ENCODE measurements at places on chromosomes 2 and 18. TPM values are rescaled to one million over a fixed set of nuclear protein-coding genes. Genes with fewer than 3 reads are reported as not detected.

DNA sequence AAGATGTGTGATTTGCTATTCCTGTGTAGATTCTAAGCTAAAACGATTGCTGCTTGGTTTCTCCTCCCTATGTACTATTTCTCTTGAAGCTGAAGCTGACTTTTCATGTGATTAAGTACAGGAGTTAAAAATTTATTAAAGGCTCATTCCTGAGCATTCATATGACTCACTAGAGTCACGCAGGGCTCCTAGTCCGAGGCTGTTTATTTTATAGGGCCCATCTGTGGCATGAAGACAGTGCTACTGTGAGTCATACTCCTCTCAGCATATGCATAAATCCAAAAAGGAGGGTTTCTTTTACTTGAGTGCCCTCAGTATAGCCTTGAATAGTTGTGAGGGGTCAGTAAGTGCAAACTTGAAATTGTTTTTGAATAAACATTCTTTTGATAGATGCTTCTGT is 378.8 kb downstream of the PTPRM start:
- ATAC-seq: peak; percentile 94

- ATAC-seq: no peak
These were observed 24.7 kb downstream of the PAPOLG start for GRCh38 chr2:60780721-60781120.

Gene MRPS5
- total RNA-seq: 51.2 TPM

DNA sequence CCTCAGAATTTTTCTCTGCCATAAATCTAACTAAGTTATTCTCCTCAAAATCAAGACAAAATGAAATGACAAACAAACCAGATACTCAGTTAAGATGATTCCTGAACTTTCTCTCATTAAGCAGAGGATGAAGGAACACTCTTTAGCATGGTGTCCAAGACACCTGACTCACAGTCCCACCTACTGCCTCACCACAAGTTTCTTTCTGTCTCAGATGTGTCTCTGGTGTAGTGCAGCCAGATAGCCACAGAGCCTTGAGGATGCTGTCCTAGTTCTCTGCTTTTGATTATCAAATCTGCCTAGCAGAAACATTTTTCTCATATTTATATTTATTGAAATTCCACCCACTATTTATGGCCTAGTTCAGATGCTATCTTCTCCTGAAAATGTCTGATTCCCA is 103.6 kb upstream of the TMEM200C start:
- ATAC-seq: no peak

Gene PSMA8
- total RNA-seq: not detected

Gene C1QL2
- total RNA-seq: 0.49 TPM

GRCh38 chr2:15275346-15275745 is 285.8 kb downstream of the NBAS start:
- ATAC-seq: no peak

DNA sequence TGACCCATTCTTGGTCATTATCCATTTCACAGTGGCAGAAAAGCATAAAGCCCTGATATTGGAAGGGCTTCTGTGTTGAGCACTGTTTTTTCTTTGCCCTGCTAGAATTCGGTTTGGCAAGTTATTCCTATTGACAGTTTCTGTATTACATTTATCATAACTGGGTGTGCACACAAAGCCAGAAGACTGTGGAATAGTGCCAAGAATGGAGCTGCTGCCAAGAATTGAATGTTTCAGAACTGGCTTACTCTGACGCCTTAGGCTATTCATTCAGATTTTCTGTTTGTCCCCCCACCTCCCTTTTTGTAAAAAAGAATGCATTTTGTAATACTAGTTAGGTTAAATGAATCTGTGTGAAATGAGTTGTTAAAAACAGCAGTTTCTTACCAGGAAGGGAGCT is 12.7 kb downstream of the KDM3A start:
- peak; percentile 82 for ATAC-seq

- ATAC-seq: no peak
These were observed 162.8 kb downstream of the DIS3L2 start for GRCh38 chr2:232124309-232124708.

GRCh38 chr2:155054712-155055111 is 356.2 kb downstream of the KCNJ3 start:
- ATAC-seq: no peak

GRCh38 chr2:66607152-66607551 is 172.2 kb downstream of the MEIS1 start:
- no peak for ATAC-seq

Gene SIX3
- total RNA-seq: 0.32 TPM

GRCh38 chr2:73418343-73418742 is 32.7 kb downstream of the ALMS1 start:
- peak; percentile 84 for ATAC-seq

DNA sequence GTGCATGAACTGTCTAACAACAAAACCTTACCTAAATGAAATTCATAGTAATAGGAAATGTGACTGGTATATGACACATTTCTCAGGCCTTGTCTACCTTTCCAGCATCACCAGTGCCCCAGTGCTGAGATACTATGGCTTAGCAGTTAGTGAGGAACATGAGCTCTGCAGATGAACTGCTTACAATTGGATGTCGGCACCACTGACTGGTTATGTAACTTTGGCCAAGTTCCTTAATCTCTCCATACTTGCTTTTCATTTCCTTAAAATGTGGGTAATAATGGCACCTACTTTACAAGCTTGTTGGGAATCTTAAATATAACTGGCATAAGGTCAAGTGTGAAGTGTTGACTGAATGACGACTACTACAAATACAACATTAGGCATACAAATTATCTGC is 136.3 kb downstream of the OLA1 start:
- no peak for ATAC-seq

Gene STPG4
- total RNA-seq: 1.3 TPM

Gene RGPD3
- 0.75 TPM for total RNA-seq

GRCh38 chr2:7931808-7932207 is 750.0 kb upstream of the ID2 start:
- no peak for ATAC-seq

DNA sequence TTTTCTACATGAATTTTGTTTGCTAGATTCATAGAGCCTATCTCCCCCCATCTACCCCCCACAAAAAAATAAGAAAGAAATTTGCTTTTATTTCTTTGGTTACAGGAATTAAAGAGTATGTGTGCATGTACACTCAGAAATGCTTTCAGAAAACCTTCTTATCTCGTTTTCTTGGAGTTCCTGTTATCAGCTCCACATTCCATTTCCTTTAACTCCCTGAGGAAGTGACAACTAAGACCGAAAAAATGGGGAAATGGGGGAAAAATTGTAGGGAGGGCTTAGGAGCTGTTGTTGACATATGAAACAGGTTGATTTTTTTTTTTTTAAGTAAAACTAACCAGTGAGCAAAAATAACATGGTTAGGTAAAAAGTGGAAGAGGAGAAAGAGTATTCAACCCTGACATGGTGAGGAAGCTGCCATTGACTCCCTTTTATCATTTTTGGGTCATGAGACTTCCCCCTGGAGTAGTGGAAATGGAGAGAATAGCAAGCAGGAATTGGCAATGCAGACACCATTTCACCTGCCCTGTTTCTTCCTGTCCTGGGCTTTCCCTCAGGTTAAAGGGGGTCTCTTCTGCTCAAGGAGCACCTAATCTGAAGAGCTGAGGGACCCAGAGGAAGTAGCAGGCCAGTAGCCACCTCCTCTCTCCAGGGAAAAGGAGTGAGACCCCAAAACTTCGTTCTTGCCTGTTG is 93.5 kb downstream of the OSBPL6 start:
- ATAC-seq: no peak

Gene MOCOS
- total RNA-seq: 9.6 TPM

GRCh38 chr18:38450876-38451275 is 885.3 kb upstream of the CELF4 start:
- peak; percentile 52 for ATAC-seq

Gene RIT2
- total RNA-seq: 0.69 TPM

DNA sequence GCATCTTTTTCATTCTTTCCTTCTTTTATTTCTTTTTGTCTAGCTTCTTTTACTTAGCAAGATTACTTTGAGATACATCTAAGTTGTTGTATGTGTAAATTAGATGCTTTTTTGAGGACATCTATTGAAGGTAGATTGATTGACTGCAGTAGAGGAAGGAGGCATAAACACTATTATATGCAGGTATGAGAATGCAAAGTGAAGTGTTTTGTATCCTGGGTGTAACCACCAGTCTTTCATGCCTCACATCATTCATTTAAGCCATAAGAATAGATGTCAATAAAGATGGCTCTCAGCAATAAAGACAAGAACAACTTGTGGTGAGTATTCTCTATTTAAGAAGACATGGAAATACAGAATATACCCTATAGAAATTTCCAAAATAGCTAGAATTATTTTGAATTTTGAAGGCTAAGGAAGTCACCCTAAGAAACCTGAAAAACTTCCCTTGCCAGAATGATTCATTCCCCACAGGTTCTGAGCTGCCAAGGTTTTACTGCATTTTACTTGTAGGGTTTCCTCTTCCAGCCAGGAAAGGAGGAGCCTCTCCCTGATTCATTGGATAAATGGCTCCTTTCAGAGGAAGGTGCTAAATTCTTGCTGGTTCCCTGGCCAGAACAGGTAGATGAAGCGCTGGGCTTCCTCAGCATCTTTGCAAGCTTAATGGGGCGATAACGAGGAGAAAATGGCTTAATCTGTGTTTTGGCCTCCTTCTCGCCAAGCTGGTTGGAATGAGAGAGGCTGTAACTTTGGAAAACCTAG is 279.8 kb upstream of the SLC14A2 start:
- ATAC-seq: no peak

Gene SLC16A14
- 0.11 TPM for total RNA-seq

Gene MC5R
- 0.13 TPM for total RNA-seq

Gene FAP
- not detected for total RNA-seq

GRCh38 chr2:45754131-45755010 is 102.9 kb downstream of the PRKCE start:
- no peak for ATAC-seq

Gene PMAIP1
- total RNA-seq: 8.2 TPM

DNA sequence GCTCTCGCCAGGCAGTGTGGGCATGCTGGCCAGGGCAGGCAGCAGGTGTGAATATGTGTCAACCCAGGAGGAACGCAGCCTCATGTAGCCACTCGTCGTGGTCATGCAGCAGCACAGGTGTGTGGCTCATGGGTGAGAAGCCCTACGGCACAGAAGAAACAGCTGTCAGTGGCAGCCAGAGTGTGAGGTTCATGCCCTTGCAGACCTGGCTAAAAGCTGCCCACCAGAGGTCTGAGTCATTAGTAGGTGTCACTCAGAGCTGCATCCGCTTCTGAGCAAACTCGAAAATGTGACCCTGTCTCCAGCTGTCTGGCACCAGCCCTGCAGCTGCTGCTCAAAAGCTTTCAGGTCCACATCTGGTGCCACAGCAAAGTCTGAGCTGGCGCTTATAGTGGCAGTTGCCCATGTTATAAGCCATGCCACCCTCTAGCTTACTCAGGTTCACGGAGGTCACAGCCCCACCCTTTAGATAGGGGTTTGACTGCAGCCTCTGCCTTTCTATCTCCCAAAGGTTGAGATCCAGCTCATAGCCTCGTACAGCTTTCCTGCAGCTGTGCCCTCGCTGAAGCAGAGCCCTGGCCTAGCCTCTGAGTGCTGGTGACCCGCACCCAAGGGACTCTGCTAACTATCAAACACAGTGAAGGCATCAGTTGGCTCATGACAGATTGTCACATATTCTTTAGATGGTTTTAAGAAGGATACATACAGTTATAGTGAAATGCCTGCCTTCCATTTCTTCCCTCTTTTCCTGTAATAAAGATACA is 195.0 kb downstream of the CCDC102B start:
- ATAC-seq: no peak

DNA sequence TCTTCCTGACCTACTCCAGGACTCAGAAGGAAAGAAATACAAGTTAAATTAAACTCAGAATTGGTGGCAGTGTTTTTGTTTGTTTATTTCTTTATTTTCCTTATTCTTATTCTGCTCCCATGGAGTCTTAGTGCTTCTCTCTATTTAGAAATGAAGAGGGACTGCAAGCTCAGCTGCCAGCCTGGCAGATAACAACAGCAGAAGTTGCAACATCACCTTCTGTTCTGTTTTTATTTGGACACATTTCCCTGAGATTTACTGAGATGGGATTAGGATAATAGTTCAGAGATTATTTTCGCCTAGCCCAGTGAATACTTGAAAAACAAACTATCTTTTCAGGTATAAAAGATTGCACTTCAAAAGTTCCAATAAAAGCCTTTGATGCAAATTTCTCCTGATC is 70.4 kb upstream of the DTNA start:
- ATAC-seq: no peak

Gene TMEM37
- 2.5 TPM for total RNA-seq

DNA sequence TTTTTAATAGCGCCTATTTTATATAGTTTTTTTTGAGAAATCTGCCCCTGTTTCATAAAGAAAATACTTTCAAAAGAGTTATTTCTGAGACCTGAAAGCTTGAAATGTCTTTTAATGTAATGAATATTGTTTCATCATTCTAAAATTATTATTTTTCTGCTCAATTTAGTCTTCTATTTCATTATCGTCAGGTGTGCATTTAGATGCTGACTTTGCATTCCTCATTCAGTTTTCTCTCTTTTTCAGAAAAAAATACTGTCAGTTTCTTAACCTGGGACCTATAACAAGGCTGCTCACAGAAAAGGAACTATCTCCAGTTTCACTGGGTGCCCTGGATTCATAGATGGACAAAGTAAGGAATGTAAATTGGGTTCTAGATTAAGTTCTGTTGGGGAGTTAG is 1631.7 kb downstream of the SUCLG1 start:
- no peak for ATAC-seq

DNA sequence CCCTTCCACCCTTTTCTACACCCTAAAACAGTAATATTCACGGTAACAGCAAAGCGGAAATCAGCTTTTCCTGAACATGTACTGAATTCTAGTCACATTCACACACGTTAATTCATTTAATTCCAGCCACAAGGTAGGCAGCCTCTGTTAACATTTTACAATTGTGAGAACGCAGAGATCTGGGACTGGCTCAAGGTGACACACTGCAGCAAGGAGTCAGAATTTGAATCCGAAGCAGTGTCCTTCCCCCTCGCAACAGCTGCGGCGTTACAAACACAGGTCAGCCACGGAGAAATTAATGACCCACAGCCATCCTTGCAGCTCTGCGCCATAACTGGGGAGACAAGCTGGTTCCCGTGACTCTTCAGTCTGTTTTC is 818 bp upstream of the SLC20A1 start:
- ATAC-seq: peak; percentile 2

GRCh38 chr2:101114815-101115214 is 36.4 kb downstream of the TBC1D8 start:
- no peak for ATAC-seq

DNA sequence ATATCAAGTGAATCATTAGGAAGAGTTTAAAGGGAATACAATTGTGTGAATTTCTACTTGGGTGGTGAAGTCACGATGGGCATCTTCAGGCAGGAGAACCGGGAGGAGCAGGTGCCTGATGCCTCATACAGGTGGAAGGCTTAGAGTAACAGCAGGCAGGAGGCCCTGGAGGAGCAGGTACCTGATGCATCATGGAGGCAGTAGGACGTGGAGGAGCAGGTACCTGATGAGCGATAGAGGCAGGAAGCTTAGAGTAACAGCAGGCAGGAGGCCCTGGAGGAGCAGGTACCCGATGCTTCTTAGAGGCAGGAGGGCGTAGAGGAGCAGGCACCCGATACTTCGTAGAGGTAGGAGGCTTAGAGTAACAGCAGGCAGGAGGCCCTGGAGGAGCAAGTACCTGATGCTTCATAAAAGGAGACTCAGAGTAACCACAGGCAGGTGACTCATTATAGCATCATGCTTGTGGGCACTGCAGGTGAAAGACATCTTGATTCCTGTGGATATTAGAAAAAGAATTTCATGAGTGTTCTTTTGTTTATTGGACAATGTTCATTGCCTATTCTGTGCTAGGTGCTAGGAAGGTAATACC is 133.9 kb downstream of the ATP9B start:
- ATAC-seq: no peak
